ENCODE measurements at places on chromosomes 7 and 10.
A peak's percentile ranks its signal among the peaks of the same experiment; 100 is the strongest.

DNA sequence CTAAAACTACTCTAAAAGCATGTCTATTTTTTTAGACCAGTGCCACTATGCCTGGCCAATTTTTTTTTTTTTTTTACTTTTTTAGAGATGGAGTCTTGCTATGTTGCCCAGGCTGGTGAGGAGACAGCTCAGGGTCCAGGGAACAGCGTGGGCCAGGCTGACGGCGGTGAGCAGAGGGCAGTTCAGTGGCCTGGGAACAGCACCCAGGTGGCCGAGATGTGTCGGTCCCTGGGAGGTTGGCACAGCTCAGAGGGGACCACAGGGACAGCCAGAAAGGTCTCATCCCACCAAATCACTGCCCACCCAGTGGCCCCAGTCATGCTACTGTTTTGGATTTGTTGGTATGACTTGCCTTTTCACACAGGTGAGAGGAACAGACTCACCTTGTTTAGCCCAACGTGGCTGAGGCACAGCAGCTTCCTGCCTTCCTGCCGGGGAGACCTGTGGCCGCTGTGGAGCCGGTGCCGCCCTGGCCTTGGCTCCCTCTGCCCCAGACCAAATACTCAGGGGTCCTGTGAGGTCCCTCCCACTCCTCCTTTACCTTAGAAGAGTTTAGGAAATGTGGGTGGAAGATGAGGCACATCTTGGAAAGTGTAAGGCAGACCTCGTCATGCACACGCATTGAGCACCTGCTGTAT is 109.6 kb downstream of the PTPRE start:
- H3K4me1 ChIP-seq: no peaks in the 10 kb centered on the region
- no peak for DNase-seq
- H3K4me3 ChIP-seq: no peak overlapping the region
- no peaks in the 10 kb centered on the region for H3K36me3 ChIP-seq
- H3K27me3 ChIP-seq: no peaks in the 10 kb centered on the region

DNA sequence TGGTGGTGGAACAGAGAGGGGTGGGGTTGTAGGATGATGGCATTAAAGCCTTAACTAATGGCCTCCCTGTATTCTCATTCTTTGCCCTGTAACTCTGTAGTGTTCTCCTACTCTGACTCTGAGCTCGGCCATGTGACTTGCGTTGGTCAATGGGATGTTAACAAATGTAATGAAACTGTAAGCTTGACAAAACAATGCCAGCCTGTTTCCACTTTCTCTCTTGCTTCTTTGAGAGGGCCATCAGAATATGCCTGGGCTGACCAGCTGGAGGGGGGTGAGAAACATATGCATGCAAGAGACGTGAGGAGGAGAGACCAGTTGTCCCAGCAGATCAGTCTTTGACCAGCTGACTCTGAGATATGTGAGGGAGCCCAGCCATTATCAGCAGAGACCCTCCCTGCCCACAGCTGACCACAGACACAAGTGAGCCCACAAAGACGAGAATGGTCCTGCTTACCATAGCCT is 100.6 kb downstream of the ICA1 start:
- H3K4me1 ChIP-seq: peaks cover 3% of the 10 kb centered on the region
- H3K36me3 ChIP-seq: peaks cover 7% of the 10 kb centered on the region
- no peak for DNase-seq
- H3K4me3 ChIP-seq: no peak overlapping the region
- H3K27me3 ChIP-seq: no peaks in the 10 kb centered on the region

DNA sequence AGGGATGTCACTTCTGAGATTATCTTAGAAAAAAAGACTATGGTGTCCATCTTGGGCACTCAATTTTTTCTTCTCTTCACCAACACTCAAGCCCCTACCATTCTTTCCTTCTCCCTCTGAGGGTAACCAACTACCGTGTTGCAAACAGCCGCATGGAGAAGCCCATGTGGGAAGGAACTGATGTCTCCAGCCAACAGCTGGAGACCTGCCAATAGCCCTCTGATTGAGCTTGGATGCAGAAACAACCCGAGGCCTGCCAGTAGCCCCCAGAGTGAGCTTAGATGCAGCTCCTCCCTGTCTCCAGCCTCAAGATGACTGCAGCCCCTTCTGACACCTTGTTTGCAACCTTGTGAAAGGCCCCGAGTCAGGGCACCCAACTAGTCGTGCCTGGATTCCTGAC is 36.4 kb upstream of the CHCHD3 start:
- no peaks in the 10 kb centered on the region for H3K4me1 ChIP-seq
- H3K36me3 ChIP-seq: no peaks in the 10 kb centered on the region
- DNase-seq: peak; percentile 30
- peak overlapping the region; percentile 64 for H3K27ac ChIP-seq
- no peak overlapping the region for H3K4me3 ChIP-seq

- no peak for DNase-seq
- no peaks in the 10 kb centered on the region for H3K4me1 ChIP-seq
- no peak overlapping the region for H3K27ac ChIP-seq
- no peaks in the 10 kb centered on the region for H3K36me3 ChIP-seq
- H3K4me3 ChIP-seq: no peak overlapping the region
Measured at GRCh38 chr10:86225103-86225782, 141.4 kb downstream of the GRID1 start.

GRCh38 chr10:118500477-118501104 is 94.9 kb downstream of the PRLHR start:
- H3K4me3 ChIP-seq: no peak overlapping the region
- H3K4me1 ChIP-seq: peaks cover 3% of the 10 kb centered on the region
- no peaks in the 10 kb centered on the region for H3K27me3 ChIP-seq
- H3K36me3 ChIP-seq: no peaks in the 10 kb centered on the region
- peak; percentile 47 for DNase-seq

DNA sequence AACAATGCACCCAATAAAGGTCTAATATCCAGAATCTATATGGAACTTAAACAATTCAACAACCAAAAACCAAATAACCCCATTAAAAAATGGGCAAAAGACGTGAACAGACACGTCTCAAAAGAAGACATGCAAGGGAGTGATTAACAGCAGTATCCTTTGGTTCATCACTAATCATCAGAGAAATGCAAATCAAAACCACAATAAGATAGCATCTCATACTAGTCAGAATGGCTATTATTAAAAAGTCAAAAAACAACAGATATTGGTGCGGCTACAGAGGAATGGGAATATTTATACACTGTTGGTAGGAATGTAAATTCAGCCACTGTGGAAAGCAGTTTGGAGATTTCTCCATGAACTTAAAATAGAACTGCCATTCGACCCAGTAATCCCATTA is 46.6 kb downstream of the MSRB2 start:
- H3K4me1 ChIP-seq: no peaks in the 10 kb centered on the region
- no peaks in the 10 kb centered on the region for H3K27me3 ChIP-seq
- H3K27ac ChIP-seq: no peak overlapping the region

DNA sequence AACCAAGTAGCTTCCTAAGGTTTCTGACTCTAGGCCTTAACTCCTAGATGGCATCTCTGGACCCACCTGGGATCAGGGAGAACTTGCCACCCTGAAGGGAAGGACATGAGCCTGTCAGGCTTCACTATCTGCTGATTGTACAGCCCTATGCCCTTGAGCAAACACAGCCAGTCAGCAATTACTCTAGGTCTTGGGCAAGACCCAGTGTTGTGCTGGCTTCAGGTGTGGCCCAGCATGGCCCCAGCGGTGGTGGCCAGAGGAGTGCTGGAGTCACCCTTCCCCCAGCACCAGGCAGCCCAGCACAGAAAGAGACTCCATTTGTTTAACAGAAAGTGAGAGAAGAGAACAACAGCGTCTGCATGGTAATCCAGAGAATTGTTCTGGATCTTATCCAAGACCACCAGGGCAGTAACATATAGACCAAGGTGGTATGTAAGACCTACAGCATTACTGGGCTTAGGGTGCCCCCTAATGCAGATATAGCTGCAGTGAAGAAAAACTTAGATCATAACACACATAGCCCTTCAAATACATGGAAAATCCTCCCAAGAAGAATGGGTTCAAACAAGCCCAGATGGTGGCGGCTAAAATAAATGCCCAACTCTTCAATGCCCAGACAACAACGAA is 207.7 kb downstream of the MAGI2 start:
- H3K36me3 ChIP-seq: no peaks in the 10 kb centered on the region
- no peaks in the 10 kb centered on the region for H3K27me3 ChIP-seq
- no peaks in the 10 kb centered on the region for H3K4me1 ChIP-seq
- no peak overlapping the region for H3K4me3 ChIP-seq
- no peak for DNase-seq
- H3K27ac ChIP-seq: no peak overlapping the region

DNA sequence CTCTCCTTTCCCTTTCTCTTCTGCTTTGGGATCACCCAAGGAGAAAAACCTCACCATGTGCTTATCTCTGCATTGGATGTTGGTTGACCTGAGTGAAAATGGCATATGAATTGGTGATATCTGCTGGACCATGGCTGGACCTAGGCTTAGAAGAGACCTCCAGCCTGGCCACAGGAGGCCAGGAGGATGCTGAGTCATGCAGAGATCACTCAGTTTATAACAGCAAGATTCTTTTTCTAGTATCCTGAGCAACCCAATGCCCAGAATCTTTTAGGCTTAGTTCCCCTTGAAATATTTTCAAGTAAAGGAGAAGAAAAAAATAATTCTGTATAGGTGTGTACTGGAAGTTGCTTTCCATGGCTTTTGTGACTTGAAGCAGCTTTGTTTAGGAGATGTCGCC is 236.3 kb downstream of the KLF6 start:
- no peak overlapping the region for H3K4me3 ChIP-seq
- H3K4me1 ChIP-seq: no peaks in the 10 kb centered on the region
- no peaks in the 10 kb centered on the region for H3K27me3 ChIP-seq
- peak overlapping the region; percentile 43 for H3K27ac ChIP-seq
- no peaks in the 10 kb centered on the region for H3K36me3 ChIP-seq

GRCh38 chr7:158084555-158084954 is 503.1 kb downstream of the PTPRN2 start:
- no peak for DNase-seq
- no peaks in the 10 kb centered on the region for H3K27me3 ChIP-seq
- H3K4me1 ChIP-seq: no peaks in the 10 kb centered on the region
- H3K27ac ChIP-seq: no peak overlapping the region

DNA sequence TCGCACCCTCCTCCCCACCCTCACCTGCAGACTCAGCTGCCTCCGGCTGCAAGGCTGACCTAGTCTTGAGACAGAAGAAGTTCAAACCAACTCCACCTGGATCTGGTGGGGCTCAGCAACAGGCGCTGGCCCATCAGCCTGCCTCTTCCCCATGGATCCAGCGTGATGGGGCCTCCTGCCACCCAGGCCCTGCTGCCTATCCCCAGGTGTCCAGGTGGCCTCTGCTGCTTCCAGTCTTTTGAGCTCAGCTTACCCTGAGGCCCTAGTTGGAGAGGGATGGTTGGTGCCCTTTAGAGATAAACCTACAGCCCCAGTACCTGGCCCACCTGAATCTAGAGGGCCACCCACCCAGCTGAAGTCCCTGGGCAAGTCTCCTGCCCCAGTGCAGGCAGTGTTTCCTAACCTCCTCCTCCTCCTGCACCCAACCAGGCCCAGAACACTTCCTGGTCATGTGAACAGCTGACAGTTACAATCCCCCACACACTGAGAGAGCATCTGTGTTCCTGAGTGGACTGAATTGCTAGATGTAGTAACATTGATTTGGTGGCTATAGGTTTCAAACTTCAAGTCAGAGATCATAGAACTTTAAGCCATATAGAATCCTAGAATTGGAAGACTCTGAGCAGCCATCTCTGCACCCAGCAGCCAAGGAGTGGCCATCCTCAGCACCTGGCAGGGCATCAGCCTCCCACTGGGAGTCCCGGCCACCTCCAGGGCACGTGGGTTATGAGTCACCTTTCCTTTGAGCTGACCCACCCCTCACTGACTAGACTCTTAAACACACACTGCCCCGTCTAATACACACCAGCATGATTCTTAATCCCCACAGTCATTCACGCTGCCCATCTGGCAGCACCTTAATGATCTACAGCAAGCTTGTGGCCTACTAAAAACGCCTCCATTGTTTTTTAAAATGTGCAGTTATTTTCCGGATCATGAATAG is 51.9 kb downstream of the ALOX5 start:
- H3K36me3 ChIP-seq: no peaks in the 10 kb centered on the region
- H3K4me1 ChIP-seq: no peaks in the 10 kb centered on the region
- H3K27ac ChIP-seq: no peak overlapping the region
- no peak overlapping the region for H3K4me3 ChIP-seq
- peaks cover 24% of the 10 kb centered on the region for H3K27me3 ChIP-seq

GRCh38 chr10:9734218-9734617 is 1283.5 kb upstream of the CELF2 start:
- no peak for DNase-seq
- no peaks in the 10 kb centered on the region for H3K36me3 ChIP-seq
- H3K4me3 ChIP-seq: no peak overlapping the region
- no peaks in the 10 kb centered on the region for H3K27me3 ChIP-seq
- no peaks in the 10 kb centered on the region for H3K4me1 ChIP-seq
- no peak overlapping the region for H3K27ac ChIP-seq

DNA sequence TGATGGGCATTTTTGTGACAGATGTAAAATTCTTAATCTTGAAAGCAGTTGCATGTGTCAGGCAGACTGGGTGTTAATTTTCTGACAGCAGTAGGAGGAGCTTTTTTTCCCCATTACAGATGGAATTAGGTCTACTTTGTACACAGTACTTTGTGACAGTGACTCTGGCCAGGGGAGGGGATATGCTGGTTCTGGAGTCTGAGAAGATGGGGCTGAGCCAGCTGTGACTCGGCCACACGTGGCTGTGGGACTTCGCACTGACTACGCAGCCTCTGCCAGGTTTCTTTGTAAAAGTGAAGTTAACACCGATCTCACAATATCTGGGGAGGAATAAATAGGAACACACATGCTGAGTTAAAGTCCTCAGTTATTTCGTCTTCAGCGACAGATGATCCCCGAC is 95.4 kb downstream of the MGMT start:
- no peak overlapping the region for H3K4me3 ChIP-seq
- H3K36me3 ChIP-seq: no peaks in the 10 kb centered on the region
- H3K4me1 ChIP-seq: peaks cover 11% of the 10 kb centered on the region
- H3K27ac ChIP-seq: no peak overlapping the region
- no peaks in the 10 kb centered on the region for H3K27me3 ChIP-seq

- no peak overlapping the region for H3K27ac ChIP-seq
- no peaks in the 10 kb centered on the region for H3K27me3 ChIP-seq
- no peak overlapping the region for H3K4me3 ChIP-seq
- no peak for DNase-seq
Measured at GRCh38 chr7:28348636-28349035, 63.7 kb upstream of the CREB5 start.
